Activated CD4-positive, alpha-beta T cell treated with anti-CD3 and anti-CD28 coated beads, Interleukin-10, Interleukin-2, amounts not matched to agents 100 ng/mL and 50 ng/mL, durations not matched to agents 16 hours and 8 hours (primary cell): ENCODE measurements at places on chromosomes 2 and 18.

- no peak for DNase-seq
Observed at GRCh38 chr2:15521641-15522181, 39.4 kb downstream of the NBAS start.

DNA sequence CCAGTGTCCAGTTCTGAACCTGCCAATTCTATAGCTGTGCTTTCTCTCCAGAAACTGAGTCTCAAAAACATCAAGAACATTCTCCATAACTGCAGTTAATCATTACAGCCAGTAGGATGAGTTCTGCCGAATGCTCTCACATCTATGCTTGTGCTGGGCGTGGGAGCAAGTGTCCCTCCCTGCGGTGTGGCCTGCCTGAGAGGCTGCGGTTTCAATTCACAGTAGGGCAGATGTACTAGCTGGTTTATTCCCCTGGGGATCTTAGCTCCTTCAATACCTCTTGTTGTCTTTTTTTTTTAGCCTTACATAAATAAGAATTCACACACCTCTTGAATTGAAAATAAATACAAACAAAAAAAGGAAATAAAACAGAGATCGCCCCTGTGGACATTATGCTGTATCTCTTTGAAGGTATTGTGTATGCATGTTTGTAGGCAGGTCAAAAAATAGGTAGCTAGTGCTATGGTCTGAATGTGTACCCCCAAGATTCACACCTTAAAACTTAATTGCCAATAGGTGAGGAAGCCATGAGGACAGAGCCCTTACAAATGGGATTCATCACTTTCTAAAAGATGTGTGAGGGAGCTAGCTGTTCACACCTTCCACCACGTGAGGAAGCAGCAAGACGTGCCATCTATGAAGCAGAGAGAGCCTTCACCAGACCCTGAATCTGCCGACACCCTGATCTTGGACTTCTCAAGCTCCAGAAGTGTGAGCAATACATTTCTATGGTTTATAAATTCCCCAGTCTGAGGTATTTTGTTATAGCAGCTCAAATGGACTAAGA, 74.3 kb downstream of the BCL2L11 start:
- DNase-seq, result no peak

GRCh38 chr2:6955511-6956136, 38.4 kb downstream of the RNF144A start:
- DNase-seq, result no peak

- DNase-seq, result no peak
Observed at GRCh38 chr2:102698369-102699111, 63.3 kb upstream of the TMEM182 start.

- no peak for DNase-seq
Observed at GRCh38 chr2:237281836-237282306, 132.1 kb downstream of the COL6A3 start.

GRCh38 chr2:152507907-152508306, 172.9 kb downstream of the FMNL2 start:
- DNase-seq, result no peak

GRCh38 chr2:23656597-23656973, 270.3 kb downstream of the ATAD2B start:
- no peak for DNase-seq

DNA sequence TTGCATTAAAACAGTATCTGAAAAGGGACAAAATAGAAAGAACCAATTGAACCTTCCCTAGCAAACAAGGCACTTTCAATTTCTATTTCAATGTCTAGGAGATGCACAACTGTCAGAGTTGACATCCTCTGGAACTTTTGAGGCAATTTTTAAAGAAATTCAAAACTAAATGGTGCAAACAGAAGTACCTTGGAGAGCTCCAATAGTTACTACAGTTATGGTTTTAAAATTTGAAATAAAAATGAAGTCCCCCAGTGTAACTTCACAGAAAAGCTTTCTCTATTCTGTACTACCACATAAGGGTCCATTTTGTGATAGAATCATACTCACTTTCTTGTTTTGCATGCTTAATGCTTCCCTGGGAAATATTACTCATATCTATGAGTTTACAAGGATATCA, 162.1 kb downstream of the KCNH7 start:
- no peak for DNase-seq

DNA sequence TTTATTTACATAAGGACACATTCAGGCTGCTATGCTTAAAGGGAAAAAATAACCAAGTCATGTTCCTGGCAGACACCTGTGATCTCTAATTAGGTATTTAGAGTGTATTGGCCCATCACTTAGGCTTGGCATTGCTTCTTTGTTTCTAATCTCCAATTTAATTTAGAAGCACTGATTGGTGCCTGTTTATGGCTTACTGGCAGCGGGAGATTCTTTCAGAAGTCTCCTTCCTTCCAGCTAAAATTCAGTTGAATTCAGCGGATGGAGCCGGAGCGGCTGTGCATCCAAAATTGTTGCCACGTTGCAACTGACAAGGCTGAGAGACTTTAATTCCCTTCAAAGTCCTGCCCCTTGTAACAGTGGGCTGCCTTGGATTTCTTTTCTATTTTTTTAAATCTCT, 66.5 kb downstream of the VWA3B start:
- DNase-seq, result no peak
